D721Med (cell line): ENCODE measurements at places on chromosomes 5 and 9.

GRCh38 chr9:76486151-76486550 is 27.2 kb downstream of the GCNT1 start:
- no peak for DNase-seq

- DNase-seq, result no peak
These were observed 17.5 kb upstream of the INSYN2B start for GRCh38 chr5:169997798-169998197.

GRCh38 chr5:147169399-147169798 is 65.4 kb upstream of the STK32A start:
- no peak for DNase-seq

DNA sequence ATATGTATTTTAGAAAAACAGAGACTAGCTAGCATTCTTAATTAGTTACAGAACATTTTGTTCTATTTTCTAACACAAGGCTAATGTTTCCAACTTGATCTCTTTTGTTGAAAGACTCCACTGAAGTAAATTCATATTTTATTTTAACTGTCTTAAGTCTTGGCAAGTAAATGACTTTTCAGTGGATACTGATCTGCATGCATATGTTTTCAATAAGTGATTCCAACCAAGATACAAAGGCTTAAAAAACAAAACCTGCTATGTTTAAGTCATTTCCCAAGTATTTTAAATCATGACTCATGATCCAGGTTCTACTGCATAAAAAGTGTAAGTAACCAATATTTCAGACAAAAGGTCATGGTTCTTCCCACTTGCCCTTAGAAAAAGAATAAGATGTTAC is 5.7 kb downstream of the CDO1 start:
- DNase-seq, result no peak
